Fibroblast of skin of back (primary cell): ENCODE measurements at places on chromosomes 7 and 10.

DNA sequence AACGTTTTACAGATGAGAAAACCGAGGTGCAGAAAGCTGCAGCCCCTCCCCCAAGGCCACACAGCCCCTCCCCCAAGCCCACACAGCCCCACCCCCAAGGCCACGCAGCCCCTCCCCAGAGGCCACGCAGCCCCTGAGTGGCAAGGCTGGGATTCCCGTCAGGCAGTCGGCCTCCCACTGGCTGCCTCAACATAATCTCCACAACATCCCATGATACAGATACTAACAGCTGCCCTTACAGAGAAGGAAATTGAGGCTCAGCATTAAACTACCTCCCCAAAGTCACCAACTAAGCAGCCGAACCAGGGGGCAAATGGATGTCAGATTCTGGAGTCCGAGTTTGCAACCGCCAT lies 15.9 kb downstream of the SH3PXD2A start:
- no peak for DNase-seq

- DNase-seq: no peak
These were observed 7.0 kb downstream of the ALOX5 start for GRCh38 chr10:45380903-45381620.

DNA sequence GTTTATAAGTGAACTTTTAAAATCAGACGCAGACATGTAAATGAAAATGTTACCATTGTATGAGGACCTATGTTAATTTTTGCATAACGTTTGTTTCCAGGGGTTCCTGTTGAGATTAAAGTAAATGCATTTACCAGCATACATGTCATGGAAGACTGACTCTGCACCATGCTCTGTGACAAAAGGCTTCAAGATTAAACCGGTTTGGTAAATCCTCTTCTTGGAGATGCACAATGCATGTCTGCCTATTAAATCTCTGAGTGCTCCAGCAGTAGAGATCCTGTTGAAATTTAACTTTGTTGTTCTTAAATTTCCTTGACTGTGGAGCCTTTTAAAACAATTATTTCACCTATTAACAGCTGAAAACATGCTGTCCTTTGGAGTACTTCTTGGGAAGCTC lies 36.5 kb upstream of the JAZF1 start:
- no peak for DNase-seq

DNA sequence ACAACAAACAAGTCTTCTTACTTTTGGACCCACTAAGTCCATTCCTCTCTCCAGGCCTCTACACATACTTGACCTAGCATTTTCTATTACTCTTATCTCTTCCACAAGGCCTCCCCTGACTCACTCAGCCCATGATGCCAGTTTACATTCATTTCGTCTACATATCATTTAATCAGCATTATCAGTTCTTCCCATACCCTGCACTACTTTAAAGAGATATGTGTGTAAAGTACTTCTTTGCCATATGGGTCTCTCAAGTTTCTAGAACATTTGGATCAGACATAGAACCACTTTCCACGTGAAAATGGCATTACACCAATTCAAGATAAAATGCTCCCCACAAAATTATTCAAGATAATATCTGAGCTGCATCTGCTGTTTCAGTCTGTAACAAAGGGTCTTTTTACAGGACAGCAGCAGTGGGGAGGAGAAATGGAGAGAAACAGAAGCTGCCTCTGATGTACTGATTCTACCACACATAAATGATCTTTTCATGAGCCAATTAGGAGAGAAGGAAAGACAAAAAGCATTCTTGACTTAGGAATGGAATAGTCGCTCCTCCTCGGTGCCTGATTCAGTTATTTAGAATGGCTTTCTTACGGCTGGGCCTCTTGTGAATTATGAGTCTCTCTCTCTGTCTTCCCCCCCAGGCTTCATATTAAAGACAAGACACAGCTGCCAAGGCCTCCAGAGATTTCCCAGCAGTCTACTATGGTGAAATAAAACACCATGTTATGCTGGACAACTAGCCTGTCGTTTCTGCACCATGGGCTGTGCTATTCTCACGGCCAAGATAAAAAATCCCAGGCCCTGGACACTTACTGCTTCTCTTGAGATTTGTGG lies 46.9 kb upstream of the SEPTIN7 start:
- DNase-seq: peak; percentile 34

DNA sequence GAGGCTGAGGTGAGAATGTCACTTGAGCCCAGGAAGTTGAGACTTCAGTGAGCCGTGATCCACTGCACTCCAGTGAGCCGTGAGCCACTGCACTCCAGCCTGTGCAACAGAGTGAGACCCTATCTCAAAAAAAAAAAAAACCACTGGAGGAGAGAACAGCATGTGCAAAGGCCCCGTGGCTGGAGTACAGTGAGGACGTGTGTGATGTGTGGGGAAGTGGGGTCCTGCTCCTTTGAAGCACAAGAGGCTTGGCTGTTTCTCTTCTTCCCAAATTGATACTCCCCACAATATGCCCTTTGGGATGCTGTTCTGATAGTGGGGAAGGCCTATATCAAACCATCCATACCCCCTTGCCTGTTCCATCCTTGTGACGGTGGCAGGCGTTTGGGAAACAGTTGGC lies 68.2 kb downstream of the C10orf105 start:
- no peak for DNase-seq

DNA sequence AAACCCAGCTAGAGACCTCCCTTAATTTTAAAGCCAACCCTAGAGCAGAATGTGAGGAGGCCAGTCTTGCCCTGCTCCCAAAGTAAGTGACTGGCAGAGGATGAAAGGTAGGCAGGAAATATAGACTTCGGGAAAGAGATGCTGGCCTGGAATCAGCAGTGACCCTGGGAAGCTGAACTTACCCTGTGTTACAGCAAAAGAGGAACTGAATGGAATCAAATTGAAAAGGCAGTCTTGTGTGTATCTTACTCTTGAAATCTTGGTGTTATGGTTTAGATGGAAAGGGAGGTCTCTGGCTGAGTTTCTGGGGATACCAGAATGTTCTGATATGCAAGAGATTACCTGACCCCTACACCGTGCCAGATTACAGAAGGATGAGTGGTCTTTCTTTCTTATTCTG lies 7.9 kb upstream of the CFAP43 start:
- no peak for DNase-seq

DNA sequence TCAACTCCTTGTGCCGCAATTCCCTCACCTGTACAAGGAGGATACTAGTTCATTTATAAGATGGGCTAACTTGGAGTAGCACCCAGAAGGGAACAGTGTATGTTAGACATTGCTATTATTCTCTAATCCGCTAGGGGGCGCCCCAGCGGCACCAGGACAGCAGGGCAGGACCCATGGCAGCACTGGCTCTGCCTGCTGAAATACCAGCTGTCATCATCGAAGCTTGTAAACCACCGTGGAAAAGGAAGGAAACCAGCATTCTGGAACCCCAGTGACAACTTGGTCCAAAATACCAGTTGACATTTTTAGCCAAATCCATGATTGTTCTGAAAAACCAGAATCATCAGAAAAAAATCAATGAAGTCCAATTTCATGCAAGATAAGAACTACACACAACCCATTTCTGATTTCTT lies 134.4 kb downstream of the ITGA8 start:
- peak; percentile 67 for DNase-seq

GRCh38 chr7:43502941-43503340 lies 80.0 kb upstream of the STK17A start:
- DNase-seq: no peak

- peak; percentile 94 for DNase-seq
These were observed 302.4 kb upstream of the NFE2L3 start for GRCh38 chr7:25849500-25850184.

GRCh38 chr10:130111113-130111851 lies 652 bp upstream of the C10orf143 start:
- DNase-seq: peak; percentile 99

DNA sequence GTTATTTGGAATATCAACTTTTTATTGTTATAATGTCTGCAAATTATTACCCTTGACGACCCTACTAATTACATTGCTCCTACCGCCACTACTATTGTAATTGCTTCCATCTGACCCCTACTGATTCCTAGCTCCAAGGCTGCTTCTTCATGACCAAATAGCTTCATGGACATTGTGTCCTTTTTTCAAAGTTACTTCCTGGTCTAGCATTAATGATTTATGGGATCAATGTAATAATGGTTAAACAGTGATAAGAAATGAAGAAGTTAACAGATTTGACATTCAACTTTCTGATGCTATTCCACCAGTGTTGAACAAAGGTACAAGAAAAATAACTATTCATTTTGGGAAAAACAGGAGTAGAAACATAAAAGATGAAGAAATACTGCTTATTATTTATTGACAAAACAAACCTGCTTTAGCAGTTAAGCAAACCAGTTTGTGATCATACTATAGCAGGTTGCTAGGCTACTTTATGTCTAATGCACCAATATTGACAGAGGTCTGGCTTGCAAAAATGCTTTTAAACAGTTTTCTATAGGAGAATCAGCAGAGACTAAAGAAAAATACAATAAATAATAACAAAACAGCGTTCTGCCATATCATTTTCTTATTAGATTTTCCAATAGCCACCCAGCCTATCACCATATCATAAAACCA lies 125.8 kb downstream of the PCLO start:
- DNase-seq: no peak

GRCh38 chr7:157018997-157019608 lies 8.6 kb upstream of the MNX1 start:
- DNase-seq: no peak

DNA sequence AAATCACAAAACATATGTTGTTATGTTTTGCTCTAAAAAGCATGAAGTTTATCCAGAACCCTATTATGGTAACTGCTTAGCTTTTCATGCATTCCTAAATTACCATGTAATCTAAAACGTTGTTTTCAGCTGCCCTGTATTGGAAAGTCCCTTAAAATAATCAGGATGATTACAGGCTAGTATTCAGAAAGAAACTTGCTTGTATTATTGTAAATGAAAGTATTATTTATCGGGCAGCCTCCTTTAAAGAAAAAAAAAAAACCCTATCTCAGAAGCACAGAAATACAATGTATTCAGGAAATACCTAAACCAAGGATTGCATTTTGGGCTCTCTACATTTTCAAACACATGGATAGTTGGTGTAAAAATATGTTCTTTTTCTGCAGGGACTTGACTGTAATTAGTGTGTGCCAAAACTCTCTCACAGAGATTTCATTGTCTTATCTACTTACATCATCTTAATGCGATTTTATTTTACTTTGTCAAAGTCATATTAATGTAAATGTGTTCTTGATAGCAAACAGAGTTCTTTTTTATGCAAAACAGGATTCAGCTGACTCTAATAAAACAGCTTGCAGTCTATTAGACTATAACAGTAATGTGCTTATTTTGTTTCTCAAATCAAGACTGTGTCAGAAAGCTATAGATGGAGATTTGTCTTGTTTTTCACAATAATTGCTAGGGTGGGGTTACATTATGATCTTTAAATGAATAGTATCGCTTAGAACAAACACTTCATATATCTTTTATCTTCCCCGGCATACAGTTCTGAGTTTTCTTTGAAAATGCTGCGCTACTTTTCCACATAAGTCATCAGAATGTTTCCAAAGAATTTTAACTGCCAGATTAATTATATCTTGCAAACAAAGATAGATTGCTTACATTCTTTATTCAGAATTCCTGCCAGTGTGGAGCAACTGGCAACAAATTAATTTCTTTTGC lies 65.3 kb upstream of the ARID5B start:
- DNase-seq: peak; percentile 47

DNA sequence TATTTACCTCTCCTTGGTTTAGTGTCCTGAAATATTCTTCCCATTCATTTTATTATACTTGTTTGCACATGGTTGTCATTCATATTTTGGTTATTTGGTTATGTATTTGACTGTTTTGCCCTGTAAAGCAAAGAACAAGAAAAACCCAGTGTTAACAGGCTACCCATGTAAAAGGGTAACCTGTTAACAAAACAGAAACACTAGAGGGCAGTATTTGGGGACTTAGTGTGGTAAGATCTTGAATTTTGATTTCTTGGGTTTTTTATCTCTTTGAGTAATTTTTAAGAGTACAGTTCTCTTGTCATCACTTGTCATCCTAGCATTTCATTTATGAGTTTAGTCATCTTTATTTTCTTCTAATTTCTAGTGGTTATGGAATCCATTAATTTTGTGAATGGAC lies 51.3 kb downstream of the POLL start:
- peak; percentile 18 for DNase-seq

DNA sequence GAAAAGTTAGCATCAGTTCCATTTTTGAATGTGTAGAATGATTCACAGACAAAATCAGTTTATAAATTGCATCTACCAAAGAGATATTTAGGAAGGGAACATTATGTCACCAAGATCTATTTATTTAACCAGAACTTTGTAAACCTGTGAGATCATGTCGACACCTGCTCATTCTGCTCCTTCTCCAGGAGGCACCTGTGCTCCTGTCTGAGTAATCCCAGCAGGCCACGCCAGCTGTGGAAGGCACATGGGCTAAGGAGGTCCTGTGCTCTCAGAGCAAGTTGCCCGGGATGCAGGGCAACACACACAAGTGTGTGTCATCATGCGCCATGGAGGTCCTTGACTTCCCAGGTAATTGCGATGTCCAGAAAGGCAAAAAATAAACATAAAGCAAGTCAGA lies 45.5 kb upstream of the ADARB2 start:
- no peak for DNase-seq

DNA sequence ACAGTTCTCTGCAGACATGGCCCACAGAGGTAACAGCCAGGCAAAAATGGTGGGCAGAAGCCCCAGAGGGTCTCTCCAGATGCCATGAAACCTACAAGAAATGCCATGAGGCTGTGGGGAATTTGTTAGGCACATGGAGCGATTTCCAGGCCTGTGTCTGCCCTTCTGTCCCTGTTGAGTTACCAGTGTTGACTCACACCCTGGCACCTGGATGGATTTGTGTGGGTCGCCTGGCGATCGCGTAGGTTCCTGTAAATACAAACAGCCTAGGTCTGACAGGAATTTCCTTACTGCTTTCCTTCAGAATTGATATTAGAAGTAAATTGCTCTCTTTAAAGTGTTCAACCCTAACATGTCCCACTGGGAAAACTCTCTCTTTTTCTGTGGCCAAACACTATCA lies 164.9 kb upstream of the EEPD1 start:
- no peak for DNase-seq
